Fibroblast of skin of left biceps (primary cell): ENCODE measurements at places on chromosomes 1 and 21.

GRCh38 chr1:196628838-196629237, 20.6 kb upstream of the KCNT2 start:
- DNase-seq, result no peak

DNA sequence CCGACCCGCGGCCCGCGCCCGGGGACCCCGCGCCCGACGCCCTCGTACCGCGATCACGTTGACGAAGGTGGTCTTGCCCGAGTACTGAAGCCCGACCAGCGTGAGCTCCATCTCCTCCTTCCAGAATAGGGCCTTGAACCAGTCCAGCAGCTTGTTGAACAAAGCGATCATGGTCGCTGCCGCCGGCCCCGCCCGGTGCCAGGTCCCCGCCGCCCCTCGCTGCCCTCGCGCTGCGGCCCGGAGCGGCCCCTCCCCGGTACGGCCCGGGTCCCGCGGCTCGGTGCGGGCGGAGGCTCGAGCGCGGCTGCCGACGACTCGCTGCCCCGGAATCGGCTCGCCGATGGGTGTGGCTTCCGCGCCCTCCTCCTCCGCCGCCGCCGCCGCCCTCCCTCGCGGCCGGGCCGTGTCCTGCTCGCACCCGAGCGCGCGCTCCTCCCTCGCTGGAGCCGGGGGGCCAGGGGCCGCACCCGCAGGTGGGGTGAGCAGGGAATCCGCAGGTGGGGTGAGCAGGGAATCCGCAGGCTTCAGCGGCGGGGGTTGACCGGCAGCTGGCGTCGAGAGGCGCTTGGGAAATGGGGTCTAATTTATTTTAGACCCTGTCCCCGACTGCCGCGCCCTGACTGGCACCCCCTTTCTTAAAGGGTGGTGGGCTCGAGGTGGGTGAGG, at the start of gene ARL8A:
Gene ARL8A, minus strand, starts transcription at position 336 of the 666 bp plus-strand sequence. Its CDS starts 165 bp downstream, at position 171.
- DNase-seq, result no peak

- DNase-seq, result no peak
Observed at GRCh38 chr1:4684136-4684535, 29.7 kb downstream of the AJAP1 start.

DNA sequence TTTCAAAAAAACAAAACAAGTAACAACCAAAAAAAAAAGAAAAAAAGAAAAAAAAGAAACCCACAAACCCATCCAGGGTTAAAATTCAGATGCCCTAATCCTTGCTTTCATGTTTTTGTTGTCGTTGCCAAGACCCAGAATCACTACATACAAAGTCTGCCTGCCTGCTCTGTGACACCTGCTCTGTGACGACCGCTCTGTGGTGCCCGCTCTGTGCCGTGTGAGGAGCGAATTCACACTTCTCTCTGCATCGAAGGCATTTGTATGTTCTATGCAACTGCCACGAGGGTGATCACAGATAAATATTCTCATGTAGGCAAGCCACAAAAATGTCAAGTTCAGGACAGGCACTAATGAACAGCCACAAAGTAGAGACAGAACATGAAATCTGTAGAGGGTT, 178.6 kb downstream of the SLC45A1 start:
- DNase-seq, result no peak

- DNase-seq, result no peak
Observed at GRCh38 chr1:66214901-66215300, 319.1 kb upstream of the SGIP1 start.

GRCh38 chr1:109490029-109490933, 3.6 kb upstream of the CYB561D1 start:
- peak; percentile 20 for DNase-seq

GRCh38 chr1:239563681-239564080, 177.3 kb downstream of the CHRM3 start:
- DNase-seq, result no peak

DNA sequence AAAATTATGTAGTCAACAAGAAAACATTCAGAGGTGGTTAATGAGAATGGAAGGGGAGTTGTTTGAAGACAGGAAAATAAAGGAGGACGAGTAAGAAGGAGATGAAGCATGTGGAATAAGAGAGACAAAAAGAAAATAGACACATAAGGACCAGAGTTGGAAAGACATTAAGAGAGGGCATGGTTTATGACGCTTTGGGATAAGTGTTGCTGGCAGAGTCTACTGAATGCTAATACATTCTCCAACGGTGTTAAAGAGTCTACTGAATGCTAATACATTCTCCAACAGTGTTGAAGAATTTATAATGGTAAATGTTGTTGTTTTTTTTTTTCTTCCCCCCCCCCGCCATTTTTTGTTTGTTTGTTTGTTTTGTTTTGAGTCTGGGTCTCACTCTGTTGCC, 13.1 kb downstream of the PRKAA2 start:
- no peak for DNase-seq

DNA sequence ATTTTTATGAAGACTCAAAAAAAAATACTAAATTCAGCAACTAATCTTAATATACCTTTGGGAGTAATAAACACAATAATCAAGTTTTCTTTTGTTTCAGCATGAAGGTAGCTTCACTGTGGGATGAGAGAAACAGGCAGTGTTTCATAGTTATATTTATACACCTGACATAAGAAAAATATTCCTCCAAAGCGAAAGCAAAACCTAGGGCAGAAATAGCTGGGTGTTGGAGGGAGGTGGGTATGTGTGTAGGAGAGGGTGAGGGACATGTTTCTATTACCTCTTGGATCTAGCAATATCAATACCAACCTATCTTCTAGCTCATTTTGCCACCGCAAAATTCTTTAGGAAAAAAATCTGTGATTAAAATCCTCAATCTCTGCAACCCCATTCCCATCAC, 24.9 kb upstream of the MAN1A2 start:
- no peak for DNase-seq

DNA sequence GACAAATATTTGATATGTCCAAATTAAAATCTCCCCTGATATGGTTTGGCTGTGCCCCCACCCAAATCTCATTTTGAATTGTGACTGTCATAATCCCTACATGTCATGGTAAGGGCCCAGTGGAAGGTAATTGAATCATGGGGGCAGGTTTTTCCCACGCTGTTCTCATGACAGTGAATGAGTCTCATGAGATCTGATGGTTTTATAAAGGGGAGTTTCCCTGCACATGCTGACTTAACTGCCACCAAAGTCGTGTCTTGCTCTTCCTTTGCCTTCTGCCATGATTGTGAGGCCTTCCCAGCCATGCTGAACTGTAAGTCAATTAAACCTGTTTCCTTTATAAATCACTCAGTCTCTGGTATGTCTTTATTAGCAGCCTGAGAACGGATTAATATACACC, 207.0 kb downstream of the BARHL2 start:
- DNase-seq, result no peak

- DNase-seq, result no peak
Observed at GRCh38 chr1:117714546-117714945, 108.7 kb downstream of the TENT5C start.

DNA sequence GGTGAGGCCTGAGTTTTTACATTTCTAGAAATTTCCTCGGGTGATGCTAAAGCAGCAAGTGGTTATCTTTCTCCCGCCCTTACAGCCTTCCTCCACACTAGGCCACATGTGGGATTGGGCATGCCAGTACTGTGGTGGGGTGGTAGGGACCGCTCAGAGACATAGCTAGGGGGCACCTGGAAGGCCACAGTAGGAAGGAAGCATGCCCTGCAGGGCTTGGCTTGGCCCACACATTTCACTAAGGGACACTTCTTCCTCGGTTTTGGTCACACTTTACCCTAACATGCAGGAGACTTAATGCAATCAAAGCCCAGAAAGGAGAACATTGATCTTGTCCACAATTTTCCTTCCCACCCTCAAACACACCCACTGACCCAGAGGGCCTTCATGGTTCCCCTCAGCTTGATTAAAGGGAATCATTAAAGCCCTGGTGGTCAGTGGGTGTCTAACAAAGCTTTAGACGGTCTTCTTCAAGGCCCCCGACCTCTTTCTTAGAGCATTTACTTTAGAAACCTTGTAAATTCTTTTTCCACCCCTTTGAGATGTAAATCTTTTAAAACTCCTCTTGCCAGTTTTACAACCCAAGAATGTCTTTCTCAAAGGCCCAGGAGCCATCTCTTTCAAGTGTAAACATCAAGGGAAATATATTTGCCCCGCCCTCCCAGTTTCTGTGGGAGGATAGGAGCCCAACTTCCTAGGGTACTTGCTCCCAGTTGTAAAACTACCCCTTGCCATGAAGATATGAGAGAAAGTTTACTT, 246.4 kb upstream of the PTBP2 start:
- DNase-seq, result no peak

DNA sequence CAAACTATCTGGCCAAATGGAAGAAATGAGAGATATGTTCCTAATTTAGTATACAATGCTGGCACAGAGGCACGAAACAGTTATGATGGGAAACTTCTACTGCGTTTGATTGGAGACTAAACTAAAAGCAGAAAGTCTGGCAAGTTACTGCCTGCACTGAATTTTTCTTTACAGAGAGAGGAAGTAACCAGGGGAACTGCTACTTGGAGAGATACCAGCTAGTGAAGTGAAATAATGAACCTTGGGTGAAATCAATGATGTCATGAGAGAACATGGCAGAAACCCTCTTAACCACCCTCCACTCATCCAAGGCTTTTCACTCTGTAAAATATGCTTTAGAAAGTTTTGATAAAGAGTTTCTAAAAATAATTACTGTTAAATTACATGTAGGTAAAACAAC, 29.3 kb downstream of the NIBAN1 start:
- DNase-seq, result no peak

- peak; percentile 23 for DNase-seq
Observed at GRCh38 chr1:197868751-197869489, 33.5 kb upstream of the C1orf53 start.

- no peak for DNase-seq
Observed at GRCh38 chr1:97783751-97784150, 137.1 kb downstream of the DPYD start.

- no peak for DNase-seq
Observed at GRCh38 chr1:208499026-208499425, 254.8 kb upstream of the PLXNA2 start.

DNA sequence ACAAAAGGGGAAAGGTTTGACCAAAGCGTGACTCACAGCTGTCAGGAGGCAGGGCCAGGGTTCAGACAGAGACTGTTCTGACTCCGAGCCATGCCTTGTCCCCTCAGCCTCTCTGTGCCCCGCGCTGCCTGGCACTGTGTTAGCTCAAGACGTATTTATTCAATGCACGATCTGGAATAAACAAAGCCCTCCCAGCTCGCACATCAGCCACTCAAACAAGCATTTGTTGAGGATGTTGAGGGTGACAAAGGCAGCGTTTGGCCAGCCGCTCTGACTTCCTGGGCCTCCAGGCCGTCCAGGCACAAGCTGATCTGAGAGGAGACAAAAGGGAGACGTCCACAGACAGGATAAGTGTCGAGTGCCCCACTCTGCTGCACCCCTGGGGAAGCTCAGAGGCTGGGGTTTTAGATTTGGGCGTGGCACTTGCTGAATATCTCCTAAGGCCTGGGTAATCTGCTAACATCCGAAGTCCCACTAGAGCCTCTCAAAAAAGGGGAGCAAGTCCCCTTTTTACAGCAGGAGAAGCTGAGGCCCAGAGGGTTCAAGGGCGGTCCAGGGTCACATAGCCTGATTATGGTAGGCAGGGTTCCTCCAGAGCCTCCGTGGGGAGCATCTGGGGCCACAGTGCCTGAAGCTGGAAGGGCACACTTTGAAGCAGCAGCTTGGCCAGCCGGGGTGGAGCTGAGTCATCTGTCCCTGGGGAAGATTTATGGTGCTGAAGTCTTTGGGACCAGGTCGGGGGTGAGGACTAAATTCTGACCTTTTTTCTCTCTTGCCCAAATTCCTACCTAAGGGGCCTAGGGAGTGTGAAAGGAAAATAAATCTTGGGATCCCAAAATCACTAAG, 95.9 kb downstream of the SPSB1 start:
- DNase-seq, result no peak

GRCh38 chr1:182238421-182238820, 153.2 kb downstream of the GLUL start:
- DNase-seq, result no peak

- DNase-seq, result no peak
Observed at GRCh38 chr21:44637018-44637850, at the start of gene KRTAP10-10. TSS of gene KRTAP10-10 (plus strand) at chr21:44637356. CDS start at chr21:44637418, 62 bp downstream.

DNA sequence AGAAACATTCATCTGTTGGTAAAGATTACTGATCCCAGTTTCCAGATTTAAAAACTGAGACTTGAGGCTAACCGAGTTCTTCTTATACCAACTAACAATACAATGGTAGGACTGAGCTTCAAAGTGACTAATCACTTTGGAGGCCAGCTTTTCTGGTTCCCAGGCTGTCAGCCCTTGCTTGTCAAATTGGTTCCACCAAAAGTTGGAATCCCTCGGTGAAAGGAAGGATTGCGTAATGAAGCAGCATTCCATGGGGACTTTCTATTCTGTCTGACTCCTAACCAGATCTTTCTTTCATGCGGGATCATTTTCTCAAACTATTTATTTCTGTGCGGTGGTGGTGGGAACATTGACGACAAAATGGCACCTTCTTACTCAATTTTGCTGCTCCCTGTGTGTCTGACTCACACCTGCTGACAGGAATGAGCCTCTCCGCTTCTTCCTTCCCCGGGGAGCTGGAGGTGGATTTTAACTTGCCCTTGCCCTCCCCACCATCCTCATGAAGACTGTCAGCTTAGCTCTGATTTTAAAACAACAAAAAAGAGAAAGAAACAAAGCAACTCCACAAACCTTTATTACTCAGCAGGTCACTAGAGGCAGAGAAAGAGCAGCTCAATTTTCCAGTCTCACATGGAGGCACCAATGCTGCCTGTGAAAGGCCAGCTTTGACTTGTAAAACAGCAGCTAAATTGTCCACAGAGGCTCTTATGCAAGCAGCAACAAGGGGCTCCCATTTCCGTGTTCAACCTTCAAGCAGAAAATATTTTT, 32.9 kb upstream of the RASAL2 start:
- peak; percentile 78 for DNase-seq

- DNase-seq, result peak; percentile 17
Observed at GRCh38 chr1:53860967-53861411, 22.9 kb upstream of the NDC1 start.

- DNase-seq, result no peak
Observed at GRCh38 chr1:116163533-116163932, 52.3 kb downstream of the MAB21L3 start.

GRCh38 chr1:55337801-55338447, 122.8 kb upstream of the USP24 start:
- no peak for DNase-seq

DNA sequence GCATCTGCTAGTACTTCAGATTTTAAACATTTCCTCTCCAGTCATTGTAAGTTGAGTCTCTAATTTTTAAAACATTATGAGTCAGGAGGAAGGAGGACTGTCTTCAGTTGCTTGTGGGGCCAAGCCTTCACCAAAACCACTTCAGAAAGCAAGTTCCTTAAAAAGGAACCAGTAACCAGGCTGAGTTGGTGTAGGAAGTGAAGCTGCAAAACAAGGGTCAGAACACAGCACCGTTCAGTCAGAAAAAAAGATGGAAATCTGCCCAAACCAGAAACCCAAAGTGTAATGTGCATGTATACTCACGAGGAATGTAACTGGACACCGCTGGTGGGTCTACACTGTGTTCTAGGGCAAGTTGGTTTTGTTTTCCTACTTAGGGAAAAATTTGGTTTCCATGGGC, 402.1 kb downstream of the SETD4 start:
- DNase-seq, result peak; percentile 75

GRCh38 chr1:227785805-227786671, 29.4 kb upstream of the PRSS38 start:
- no peak for DNase-seq

GRCh38 chr1:172219966-172220365, 200.5 kb upstream of the C1orf105 start:
- DNase-seq, result no peak

GRCh38 chr1:73832276-73833181, 365.4 kb downstream of the LRRIQ3 start:
- DNase-seq, result peak; percentile 42

- no peak for DNase-seq
Observed at GRCh38 chr21:31592963-31593560, 66.4 kb upstream of the SOD1 start.

- no peak for DNase-seq
Observed at GRCh38 chr1:156112276-156113137, 2.0 kb upstream of the LMNA start.

GRCh38 chr1:15538771-15539170, 12.1 kb downstream of the DNAJC16 start:
- DNase-seq, result no peak
